ENCODE measurements at places on chromosomes 1 and 21.

- DNase-seq: no peak
Measured at GRCh38 chr1:200438911-200439310, 29.1 kb upstream of the ZNF281 start.

DNA sequence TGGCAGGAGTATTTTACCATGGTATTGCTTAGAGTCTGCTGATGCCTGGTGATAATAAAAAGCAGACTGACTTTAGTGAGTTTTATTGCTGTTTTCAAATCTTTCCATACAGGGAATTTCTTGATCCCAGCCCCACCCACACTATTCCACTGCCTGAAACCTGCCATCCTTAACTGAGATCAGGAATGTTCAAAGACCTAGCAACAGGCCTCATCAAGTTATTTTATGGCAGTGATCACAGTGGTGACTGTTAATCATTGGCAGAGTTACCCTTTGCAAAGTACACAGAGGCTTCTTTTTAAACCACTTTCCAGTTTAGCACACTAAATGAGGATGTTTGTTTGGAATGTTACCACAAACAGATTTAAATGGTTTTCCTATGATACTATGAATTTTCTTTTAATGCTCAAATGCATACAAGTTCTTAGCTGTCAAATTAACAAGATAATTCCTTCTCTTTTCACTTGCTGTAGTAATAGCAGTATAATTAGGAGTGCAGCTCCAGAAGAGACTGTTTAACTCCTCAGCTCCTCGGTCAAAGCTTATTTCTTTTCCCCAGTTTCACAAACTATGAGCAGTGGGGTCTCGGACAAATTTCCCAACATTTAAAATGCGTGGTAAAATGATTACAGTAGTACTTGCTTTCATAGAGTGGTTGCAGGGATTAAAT is 69.9 kb upstream of the USP25 start:
- peak; percentile 42 for DNase-seq

DNA sequence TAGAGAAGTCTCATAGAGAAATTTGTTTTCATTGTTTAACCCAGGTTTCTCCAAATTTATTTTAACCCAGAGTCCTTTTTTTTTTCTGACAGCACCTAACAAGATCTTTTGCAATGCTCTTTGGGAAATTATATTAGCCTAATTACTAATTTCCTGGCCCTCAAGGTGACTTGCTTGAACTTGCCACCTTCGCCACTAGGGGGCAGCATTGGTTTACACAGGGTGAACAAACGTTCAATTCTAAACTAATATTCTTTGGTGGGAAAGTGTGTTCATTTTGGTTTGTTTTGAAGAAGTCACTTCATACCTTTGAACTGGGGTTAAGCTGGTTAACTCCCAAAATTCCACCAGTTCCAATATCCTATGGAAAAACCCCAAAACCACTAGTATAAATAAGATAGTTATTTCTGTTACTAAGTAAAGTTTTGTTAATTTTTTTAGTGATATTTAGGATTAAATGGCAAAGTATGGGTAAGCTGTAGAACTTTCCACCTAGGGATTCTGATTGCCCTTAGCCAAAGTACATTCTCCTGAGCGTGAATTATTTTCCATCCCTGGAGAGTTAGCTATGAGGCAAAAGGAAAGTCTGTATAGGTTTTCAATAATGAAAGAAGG is 13.0 kb downstream of the CCDC190 start:
- DNase-seq: peak; percentile 62

DNA sequence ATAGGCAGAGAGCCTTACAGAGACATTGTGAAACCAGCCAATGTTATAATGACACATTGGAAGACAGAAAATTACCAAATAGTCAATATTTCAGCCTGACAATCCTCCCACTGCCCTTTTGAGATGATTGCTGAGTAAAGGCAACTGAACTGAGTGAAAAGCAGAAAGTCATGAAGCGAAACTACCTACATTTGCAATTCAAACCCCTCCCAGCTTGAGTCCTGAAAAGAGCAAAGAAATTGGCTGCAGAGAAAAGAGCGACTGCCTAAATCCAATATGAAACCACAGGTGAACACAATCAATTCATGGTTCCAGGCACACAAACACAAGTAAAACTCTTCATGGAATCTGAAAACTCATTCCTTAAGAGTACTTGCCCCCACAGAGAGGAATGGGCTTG is 143.4 kb upstream of the CHRM3 start:
- no peak for DNase-seq

DNA sequence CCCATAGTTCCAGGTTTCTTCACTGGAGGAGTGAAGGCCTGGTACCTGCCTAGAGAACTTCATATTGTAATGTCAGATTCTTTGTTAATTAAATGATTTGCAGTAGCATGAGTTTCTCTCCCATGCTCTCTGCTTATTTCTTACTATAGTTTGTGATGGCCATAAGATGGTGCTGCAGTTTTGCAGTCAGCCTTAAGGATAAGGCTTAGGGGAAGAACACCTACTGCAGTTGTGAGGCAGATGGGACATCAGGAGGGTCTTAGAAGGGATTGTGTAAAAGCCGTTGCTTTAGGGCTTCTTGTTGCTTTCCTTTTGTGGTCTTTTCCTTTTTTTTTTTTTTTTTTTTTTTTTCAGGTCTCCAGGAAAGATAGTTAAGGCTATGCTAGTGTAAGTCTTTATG is 61.8 kb downstream of the MACF1 start:
- DNase-seq: no peak

GRCh38 chr1:193806079-193807048 is 620.0 kb upstream of the B3GALT2 start:
- no peak for DNase-seq

DNA sequence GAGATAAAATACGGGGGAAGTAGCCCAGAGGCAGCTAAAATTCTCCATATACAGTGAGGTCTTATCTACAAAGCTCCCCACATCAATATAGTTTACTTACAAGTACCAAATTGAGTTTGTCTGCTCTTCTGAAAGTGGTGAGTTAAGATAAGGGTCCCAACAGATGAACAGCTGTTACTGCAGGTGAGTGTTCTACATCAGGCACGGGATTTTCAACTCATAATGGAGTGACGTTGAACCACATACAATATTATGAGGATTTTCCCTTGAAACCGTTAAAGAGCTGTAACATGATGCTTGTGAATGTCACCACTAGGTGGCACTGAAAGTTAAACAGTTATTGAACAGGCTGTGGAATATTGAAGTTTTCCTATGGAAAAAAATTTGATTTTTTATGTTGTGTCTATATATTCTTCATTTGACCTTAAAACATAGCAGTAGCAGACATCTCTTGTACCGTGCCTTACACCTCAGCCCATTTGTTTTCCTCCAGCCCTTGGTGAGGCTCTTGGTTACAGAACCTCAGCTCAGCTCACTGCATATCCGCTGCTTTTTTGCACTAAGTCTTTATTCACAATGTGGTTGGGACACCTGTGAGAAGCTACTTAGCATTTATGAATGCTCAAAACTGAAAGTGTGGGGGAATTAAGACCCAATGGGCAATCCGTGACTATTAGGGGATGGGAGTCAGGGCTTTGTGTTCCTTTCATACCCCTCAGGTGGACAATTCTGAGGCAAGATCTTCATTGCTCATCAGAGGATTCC is 23.2 kb downstream of the CD1D start:
- peak; percentile 49 for DNase-seq

- DNase-seq: no peak
Measured at GRCh38 chr1:77375990-77376389, 94.2 kb downstream of the AK5 start.

DNA sequence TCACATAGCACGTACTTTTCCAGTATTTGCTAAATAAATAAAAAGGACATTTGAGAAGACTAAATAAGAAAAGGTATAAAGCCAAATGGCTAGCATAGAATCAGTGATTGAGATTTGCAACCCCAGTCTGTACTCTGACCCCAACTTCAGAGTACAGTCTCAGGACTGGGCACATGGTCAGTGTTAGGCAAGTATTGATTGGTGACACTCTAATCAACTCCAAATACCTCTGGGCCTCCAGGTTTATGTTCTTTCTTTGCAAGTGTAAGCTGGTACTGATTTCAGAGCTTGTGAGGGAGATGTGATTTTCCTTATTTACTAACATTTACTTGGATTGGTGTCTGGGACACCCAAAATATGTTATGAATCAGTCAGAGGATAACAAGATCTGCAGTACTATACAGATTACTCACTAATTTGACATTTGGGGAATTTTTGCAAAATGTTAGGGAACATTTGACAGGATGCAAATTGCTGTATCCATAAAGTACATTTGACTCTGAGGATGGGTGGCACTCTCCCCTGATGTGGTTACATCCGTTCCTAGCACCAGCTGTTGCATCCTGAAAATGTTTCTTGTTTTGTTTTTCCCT is 34.2 kb downstream of the LMO4 start:
- DNase-seq: no peak

- no peak for DNase-seq
Measured at GRCh38 chr1:220809704-220810103, 23.0 kb downstream of the MTARC1 start.

DNA sequence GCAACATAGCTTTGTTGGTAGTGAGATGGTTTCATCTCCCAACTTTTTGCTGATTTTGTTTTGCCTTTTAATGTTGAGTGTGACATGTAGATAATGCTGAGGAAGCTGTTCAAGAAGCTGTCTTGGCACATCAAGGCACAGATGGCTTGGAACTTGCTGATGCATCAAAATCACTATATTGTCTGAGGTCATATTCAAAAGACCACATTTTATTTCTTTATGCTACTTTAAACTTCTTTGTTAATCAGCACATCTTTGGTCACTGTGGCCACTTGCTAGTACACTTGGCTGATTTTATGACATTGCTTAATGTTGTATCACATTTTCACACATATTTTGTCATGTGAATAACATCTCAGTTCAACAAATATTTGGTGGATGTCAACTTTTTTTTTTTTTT is 87.1 kb upstream of the BCL10 start:
- no peak for DNase-seq

- DNase-seq: no peak
Measured at GRCh38 chr1:56676571-56677035, 31.5 kb downstream of the PRKAA2 start.

- DNase-seq: no peak
Measured at GRCh38 chr21:39638281-39638680, 25.5 kb downstream of the B3GALT5 start.
